SW480 (cell line): ENCODE measurements at places on chromosomes 2 and 18.

- DNase-seq: no peak
Measured at GRCh38 chr2:205930209-205930608, 155.8 kb downstream of the INO80D start.

- DNase-seq: peak; percentile 78
Measured at GRCh38 chr2:460861-461260, 173.0 kb upstream of the ALKAL2 start.

- DNase-seq: no peak
Measured at GRCh38 chr2:160667811-160668210, 174.2 kb upstream of the RBMS1 start.

DNA sequence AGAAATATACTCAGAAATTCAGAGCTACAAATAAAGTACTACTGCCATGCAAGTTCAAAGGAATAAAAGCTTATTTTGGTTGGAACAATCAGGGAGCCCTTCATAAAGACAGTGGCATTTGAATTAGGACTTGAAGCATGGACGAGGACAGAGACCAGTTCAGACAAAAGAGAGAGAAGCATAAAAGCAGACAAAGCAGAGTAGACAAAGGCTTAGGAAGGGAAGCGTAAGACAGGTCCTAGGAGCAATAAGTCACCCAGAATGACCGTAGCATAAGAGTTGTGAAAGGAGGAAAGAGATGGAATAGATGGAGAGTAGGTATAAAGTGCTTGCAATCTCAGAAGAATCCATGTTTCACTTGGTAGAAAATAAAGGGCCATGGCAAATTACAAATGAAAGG is 14.0 kb downstream of the PDE1A start:
- no peak for DNase-seq

GRCh38 chr2:74844752-74845151 is 10.8 kb downstream of the HK2 start:
- no peak for DNase-seq

DNA sequence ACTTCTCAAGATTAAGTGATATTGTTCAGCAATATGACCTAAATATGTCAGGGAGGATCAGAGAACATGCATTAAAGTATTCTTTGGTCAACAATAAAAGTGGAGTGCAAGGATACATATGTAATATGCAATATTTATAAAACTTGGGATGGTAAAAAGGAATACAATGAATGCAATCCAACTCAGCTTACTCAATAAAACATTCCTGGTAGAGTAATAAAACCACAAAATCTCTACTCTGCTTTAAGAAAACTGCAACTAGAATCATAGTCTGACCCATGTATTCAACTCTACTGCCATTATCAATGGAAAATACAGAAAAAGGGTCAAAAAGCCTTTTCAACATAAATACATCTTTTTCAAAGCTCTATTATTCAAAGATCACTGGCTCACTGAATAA is 11.6 kb downstream of the IRS1 start:
- no peak for DNase-seq

DNA sequence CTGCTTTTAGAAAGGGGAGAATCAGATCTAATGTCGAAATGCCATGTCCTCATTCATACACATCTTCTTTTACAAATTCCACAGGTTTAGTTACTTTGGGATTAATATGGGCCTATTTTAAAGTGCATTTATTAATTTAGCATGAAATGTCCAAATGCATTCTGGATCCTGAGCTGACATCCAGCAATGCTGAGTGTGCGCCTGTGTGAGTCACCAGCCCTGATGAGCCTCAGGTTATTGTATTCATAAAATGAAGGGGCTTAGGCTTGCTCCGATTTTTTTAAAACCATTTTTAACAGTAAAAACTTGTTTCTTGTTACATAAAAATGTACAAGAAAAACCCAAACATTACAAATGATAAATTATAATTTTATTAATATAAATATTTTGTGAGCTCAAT is 94.1 kb downstream of the SH3YL1 start:
- no peak for DNase-seq

- no peak for DNase-seq
Measured at GRCh38 chr2:43367012-43367782, 140.8 kb upstream of the ZFP36L2 start.

- no peak for DNase-seq
Measured at GRCh38 chr18:39105104-39105503, 1539.5 kb upstream of the CELF4 start.

DNA sequence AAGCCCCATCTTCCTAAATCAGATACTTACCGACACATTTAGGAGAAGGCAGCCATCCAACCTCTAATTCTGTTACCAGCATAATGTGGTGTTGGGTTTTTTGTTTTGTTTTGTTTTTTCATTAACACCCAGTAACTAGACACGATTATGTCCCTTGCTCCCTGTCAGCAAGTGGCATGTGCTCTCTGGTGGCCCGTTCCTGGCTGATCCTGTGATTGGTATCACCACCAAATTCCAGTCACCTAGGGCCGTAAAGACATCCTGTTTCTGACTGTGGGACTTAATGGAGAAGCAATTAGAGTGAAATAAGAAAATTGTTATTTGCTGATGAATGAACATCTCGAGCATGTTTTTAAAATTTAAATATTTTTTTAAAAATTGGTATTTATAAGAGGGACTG is 5.9 kb upstream of the DLX1 start:
- DNase-seq: no peak

GRCh38 chr2:174703430-174703829 is 60.8 kb downstream of the CHRNA1 start:
- no peak for DNase-seq

DNA sequence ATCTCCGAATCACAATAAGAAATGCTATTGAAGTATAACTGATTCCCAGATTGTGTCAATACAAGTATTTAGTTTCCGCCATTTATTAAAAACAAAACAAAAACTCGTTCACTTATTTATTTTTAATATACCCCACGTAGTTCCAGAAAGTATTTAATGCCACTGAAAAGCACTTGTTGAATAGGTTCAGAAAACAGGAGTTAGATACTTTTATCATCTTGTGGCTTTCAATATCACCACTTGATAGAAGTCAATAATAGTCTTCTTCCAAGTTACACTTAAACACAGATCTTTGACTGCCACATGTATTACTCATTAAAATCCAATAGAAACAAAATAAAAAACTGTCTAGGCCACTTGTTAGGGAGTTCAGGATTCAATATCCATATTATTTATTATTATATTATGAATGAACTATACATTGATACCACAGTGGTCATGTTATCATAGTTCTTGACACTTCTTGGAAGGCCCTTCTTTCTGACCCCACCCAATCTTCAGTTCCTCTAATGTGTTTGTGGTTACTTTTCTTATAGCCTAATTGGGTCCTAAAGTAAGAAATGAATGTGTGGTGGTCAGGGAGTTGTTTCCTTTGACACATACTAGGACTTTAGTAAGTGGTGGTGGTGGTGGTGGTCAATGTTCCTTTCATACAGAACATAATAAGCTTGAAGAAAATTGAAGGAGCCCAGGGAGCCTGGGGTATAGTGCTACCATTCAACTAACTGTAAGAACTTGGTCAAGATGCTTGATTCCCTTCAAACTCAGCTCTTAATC is 221.3 kb upstream of the ITGA4 start:
- DNase-seq: no peak
